NCI-H510A treated with DMSO at 0.1 percent for 48 hours (cell line): ENCODE measurements at places on chromosomes 2 and 18.

- no peak for DNase-seq
Measured at GRCh38 chr2:97849881-97850528, 136.6 kb downstream of the ZAP70 start.

GRCh38 chr18:49081511-49082155, 130.9 kb upstream of the SMAD7 start:
- no peak for DNase-seq

DNA sequence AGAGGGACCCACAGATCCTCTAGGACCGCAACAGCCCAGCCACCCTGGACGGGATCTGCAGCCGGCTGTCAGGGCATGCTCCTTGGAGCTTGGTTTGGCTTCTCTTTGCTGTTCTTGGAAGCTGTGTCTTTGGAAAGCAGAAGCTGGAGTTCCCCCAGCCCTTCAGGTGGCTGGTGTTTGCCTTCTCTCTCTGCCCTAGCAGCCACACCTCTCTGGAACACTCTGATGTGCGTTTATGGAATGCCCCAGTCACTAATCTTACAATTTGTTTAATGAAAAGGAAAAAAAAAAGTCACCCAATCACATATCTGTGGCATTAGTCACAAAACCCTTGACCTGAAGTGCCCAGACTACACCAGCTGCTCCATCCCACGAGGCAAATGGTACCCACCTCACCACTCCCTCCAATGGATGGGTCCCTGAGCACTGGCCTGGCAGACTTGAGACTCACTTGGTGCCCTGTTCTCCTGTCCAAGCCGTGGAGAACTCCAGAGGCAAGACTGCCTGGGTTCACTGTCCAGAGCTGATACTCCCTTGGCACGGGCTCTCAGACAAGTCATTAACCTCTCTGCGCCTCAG, 70.2 kb upstream of the DAPL1 start:
- peak; percentile 35 for DNase-seq

GRCh38 chr2:195636890-195637289, 20.1 kb upstream of the SLC39A10 start:
- no peak for DNase-seq

DNA sequence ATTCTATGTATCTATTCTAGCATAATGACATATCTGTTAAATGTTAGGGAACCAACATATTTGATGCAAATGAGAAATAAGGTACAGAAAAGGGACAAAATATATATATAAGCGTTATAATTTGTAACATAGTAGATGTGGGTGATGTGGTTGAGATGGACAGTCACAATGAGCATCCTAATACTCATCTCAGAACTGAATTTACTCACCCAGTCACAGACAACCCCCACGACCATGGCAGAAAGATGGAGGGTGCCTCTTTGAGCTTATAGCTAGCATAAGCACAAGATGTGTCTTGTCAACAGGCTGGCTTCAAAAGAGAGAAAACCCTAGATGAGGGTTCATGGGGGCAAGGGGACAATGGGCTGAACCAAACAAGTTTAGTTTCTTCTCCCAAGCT, 9.1 kb upstream of the DSG3 start:
- no peak for DNase-seq

GRCh38 chr2:19682493-19682892, 219.3 kb downstream of the TTC32 start:
- DNase-seq, result no peak

- DNase-seq, result no peak
Measured at GRCh38 chr18:12309683-12310198, 1.7 kb downstream of the TUBB6 start.

DNA sequence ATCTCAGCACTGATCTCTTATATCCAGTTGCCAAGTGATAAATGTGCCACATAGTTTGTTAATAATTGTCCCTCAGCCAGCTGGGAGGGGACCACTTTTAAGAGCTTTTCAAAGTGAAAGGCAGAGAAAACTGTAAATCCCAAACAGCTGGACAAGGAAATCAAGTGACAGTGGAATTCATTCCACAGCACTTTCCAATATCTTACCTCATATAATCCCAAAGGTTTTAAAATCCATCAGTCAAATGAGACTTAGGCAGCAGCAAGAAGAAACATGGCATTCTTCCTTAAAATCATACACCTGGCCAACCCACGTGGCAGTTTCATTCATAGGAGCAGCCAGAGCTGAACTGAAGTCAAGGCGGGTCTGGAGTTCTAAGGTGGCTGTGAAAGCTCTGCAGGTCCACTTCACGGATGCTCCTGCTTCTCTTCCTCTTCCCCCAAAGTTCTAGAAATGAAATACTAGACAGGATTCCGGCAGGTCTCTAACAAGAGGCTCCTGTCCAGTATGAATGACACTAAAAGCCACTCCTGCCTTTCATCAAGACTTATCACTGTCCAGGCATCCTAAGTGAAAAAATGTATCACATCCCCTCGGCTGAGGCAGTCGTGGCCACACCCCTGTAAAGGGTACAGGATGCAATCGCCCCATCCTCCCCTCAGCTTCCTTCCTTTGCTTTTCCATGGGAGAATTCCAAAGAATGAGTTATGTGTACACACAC, 190.4 kb upstream of the STK17B start:
- no peak for DNase-seq

DNA sequence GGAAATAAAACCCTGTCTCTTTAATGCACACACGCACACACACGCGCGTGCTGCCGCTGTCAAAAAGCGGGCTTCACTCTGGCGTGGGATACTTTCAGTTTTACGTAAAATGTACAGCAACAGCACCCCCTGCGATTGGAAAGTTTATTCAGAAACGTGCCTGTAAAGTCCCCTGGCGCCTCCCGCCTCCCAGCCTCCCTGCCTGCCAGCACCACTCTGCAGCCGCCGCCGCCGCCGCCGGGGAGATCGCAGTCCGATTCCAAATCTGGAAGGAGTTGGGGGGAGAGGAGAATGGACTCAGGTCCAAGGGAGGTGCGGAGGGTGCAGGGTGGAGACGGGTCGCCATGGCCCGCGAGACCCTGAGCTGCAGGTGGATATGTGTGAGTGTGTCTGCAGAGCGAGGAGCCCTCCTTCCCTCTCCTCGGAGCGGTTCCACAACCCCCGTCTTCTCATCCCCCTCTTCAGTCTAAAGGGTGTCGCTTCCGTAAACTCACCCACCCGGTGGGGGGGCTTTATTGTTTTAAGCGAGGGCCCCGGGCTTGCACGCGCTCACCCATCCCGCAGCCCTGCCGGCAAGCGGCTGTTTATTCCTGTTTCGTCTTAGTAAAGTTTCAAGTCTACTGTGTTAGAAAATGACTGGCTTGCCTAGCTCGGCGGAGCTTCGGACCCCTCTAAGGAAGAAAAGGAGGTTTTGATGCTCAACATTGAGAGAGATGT, 1.8 kb upstream of the BCL11A start:
- DNase-seq, result peak; percentile 61

DNA sequence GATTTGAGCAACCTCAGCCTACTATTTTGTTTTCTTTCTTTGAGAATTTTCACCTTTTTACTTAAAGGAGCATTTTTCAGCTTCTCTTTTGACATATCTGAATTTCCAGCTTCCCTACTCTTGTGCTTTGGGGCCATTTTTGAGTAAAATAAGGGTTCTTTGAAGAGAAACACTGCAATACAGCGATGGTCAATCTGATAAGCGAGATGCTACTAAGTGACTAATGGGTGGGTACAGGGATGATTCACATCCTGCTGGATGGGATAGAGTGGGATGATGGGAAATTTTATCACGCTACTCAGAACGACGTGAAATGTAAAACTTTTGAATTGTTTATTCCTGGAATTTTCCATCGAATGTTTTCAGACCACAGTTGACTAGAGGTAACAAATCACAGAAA, 211.5 kb downstream of the TMEM247 start:
- DNase-seq, result no peak

GRCh38 chr2:207318181-207318628, 152.5 kb upstream of the KLF7 start:
- no peak for DNase-seq

- DNase-seq, result no peak
Measured at GRCh38 chr18:75244351-75245313, 34.0 kb downstream of the TSHZ1 start.

DNA sequence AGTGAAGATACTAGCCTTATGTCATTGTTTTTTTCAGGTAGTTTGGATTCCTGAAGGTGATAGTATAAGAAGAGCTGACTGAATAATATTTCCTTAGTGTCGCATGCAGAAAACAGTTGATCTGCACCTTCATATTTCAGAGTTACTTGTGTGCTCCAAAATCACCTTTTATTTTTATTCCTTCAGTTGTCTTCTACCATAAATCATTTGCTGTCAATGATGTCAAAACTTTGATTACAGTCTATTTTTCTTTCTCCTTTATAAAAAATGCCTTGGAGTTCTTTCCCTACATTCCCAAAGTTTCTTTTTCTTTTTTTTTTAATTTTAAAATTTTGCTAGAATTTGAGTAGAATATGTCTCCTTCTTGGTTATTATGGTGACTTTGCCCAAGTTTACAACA, 142.3 kb downstream of the GULP1 start:
- no peak for DNase-seq

GRCh38 chr2:224638301-224638823, 53.2 kb upstream of the CUL3 start:
- DNase-seq, result peak; percentile 79

DNA sequence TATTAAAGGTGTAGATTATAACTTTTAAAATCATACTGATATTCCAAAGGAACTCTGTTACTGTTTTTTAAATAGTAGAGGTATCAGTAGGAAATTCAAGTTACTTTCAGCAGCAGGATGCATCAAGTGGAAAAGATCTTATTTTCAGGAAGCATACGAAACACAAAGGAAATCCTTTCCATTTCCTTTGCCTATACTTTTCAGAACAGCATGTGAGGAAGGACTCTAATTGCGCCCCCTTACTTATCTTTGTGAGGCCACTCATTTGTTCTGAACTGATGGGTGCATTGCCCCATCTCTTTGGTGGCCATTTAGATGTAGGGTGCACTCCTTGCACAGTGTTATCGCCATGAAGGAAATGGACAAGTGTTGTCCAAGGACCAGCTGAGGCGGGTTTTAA, 145.3 kb downstream of the BABAM2 start:
- no peak for DNase-seq

- DNase-seq, result no peak
Measured at GRCh38 chr18:50034029-50034428, 160.9 kb downstream of the MYO5B start.

DNA sequence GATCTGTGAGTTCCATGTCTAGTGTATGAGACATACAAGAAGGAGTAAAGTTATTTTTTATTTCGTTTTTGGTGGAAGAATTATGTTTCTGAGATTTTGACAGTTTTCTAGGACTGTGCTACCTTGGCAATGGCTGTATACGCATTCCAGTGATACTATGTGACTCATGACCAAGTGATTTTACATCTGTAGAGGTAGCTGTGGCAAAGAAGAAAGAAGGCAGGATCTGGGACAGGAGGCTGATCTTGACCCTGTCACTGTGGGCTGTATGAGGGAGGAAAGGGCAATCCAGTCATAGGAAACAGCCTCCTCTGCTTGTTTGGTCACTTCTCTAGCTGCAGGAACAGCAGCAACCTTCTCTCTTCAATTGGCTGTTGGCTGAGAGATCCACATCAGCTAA, 44.0 kb upstream of the PDCL3 start:
- no peak for DNase-seq

DNA sequence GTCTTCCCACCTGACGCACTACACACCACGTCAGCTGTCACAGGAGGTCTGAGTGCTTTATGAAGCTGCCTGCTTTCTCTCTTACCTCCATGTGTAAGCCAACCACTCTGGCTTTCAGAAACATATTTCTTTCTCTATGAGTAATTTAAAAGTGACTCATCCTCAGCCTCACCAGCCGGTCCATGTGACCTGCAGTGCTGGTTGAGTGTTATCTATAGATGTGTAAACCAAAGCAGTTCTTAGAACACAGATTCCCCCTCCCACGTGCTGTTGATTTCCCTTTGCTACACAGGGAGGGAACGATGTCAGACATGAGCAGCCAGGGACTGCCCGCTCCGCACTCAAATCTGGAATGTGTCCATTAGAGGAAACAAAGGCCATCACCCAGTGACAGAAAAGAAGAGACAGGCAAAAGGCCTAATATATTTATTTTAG, 157.8 kb downstream of the BCL2 start:
- peak; percentile 81 for DNase-seq

DNA sequence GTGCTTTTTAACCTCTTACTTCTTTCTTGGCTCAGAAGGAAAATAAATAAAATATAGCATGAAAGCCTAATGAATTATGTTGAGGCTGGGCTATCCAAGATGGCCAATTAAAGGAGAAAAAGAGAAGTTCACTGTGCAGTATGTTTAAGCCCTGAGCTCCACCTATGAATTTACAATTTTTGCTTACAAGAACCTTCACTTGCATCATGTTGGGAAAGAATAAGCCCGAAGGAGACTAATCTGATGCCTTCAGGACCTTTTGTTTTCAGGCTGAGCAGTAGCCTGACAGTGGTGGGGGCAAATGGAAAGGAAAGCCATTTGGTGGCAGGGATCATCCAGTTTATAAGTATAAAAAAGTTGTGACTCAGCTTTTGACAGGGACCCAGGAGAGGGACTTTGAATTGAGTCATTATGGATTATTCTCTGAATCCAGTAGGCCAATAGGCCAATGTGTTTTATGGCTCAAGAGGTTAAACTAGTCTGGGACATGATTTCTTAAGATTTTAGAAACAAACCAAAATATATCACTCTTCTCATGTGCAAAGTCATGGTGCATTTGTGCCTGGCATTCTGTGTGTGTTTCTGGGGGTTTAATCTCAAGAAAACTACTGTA, 56.9 kb downstream of the E2F6 start:
- no peak for DNase-seq

- DNase-seq, result no peak
Measured at GRCh38 chr2:71609958-71610357, 156.6 kb downstream of the DYSF start.

DNA sequence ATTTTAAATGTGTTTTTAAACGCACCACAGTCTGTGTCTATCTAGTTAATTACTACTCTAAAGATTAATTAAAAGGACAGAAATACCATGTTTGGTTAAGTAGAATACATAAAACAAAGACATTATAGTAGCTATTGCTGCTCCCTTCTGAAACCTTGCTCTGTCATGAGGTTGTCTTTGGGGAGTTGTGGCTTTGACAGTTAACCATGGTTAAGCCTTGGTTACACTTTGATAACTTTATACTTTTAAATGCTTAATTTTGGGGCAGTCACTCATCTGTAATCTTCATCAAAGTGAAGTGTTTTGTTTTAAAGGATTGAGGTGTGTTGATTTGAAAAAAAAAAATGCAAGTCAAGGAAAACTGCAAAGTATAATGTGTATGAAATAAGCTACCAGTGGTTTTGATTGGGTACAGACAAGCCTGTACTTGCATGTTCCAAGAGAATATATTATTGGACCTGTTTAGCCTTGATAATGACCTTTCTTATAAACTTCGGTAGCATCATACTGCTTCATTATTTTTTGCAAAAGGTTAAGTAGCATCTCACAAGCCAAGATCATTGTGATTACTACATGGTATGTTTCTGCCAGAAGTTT, 29.8 kb upstream of the TBR1 start:
- no peak for DNase-seq

DNA sequence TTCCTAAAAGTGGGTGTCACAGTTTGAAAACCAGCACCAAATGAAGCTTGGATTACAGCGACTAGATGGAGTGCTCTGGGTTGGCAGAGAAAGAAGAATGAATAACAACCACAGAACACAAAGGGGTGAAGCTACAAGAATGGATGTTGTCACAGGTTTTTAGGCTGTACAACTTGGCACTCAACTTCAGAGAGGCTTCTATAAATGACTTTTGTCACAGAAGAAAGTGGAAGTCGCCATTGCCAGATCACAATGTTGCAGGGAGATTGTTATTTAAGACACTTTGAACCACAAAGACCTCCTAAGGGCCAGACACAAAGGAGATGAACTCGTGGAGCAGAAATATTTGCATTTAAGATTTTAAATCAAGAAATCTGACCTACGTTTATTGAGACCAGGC, 354.2 kb downstream of the CDH7 start:
- no peak for DNase-seq
